ENCODE measurements at places on chromosomes 2 and 18. TPM values are rescaled to one million over a fixed set of nuclear protein-coding genes. Genes with fewer than 3 reads are reported as not detected.

DNA sequence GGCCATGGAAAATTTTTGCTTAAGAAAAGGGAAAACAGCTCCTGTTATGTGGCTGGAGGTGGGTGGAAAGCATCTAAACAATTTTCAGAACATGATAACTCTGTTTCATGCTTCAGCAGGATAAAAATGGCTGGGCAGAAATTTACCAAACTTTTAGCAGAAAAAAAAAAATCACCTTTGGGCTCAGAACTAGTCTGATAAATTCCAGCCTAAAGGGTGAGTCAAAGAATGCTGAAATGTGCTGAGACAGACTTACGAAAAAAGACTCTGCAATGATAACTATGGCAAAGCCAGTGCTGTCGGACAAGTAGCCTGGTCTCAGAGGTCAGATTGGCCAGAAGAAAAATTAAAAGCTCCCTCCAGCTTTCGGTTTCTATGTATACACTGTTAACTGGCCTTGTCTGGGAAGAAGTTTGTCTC is 123.6 kb downstream of the LRATD1 start:
- H3K27ac ChIP-seq: no peak overlapping the region
- no peak overlapping the region for H3K4me3 ChIP-seq
- no peak for DNase-seq

- no peak for DNase-seq
- H3K27ac ChIP-seq: no peak overlapping the region
- peaks cover 7% of the 10 kb centered on the region for H3K27me3 ChIP-seq
- no peak overlapping the region for H3K4me3 ChIP-seq
These were observed 88.5 kb downstream of the ARMC9 start for GRCh38 chr2:231286964-231287363.

DNA sequence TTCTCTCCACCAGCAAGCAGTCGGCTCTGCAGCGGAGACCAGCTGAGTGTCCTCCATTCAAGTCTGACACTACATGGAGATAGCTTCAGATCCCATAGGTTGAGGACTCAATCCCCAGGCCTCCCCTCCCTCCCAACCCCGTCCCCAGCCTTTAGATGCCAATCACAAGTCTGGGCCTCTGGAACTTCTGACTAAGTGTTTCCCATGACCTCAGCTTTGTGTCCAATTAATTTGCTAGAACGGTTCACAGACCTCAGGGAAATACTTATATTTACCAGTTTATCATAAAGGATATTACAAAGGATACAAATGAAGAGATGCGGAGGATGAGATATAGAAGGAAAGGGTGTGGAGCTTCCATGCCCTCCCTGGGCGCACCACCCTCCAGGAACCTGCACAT is 77.4 kb downstream of the MERTK start:
- no peaks in the 10 kb centered on the region for H3K36me3 ChIP-seq
- no peak overlapping the region for H3K27ac ChIP-seq
- H3K27me3 ChIP-seq: peaks cover 28% of the 10 kb centered on the region
- no peak overlapping the region for H3K4me3 ChIP-seq
- peaks cover 2% of the 10 kb centered on the region for H3K4me1 ChIP-seq

DNA sequence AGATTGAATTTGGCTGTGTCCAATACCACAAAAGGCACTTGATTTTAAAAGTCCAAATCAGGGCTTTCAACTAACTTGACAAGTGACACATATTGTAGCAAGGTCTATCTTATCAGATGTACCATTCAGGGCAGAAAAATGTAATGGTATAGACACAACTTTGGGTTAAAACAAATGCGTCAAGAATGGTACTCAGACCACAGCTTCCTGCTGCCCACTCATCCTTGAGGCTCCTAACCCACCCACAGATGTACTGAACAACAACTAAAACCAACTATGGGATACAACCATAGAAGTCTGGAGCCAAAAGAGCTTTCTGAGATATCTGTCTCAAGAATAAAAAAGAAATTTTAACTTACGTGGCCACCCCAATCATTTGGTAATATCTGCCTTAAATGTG is 105.2 kb downstream of the RBM43 start:
- no peaks in the 10 kb centered on the region for H3K4me1 ChIP-seq
- no peak overlapping the region for H3K27ac ChIP-seq
- no peaks in the 10 kb centered on the region for H3K36me3 ChIP-seq
- peaks cover 17% of the 10 kb centered on the region for H3K27me3 ChIP-seq

DNA sequence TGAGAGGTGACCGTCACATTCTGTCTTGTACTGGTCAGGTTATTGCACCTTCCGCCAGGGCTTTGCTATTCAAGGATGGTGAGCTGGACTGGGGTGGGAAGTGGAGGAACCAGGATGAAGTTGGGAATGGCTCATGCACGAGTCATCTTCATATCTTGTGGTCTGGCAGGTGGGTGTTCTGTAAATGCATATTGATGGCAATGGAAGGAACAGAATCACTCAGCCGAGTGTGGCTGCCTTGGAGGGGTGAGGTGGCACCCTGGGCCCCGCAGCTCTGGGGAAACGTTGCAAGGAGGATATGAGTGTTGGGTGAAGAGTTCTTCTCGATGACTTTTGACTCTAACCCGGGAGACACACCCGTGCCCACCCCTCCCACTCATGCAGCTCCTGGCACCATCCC is 1.2 kb downstream of the NEU2 start:
- no peaks in the 10 kb centered on the region for H3K27me3 ChIP-seq
- no peak for DNase-seq
- H3K36me3 ChIP-seq: no peaks in the 10 kb centered on the region
- H3K4me3 ChIP-seq: no peak overlapping the region
- peaks cover 3% of the 10 kb centered on the region for H3K4me1 ChIP-seq

- no peaks in the 10 kb centered on the region for H3K27me3 ChIP-seq
- H3K4me1 ChIP-seq: peaks cover 27% of the 10 kb centered on the region
- DNase-seq: no peak
- H3K4me3 ChIP-seq: no peak overlapping the region
- H3K36me3 ChIP-seq: no peaks in the 10 kb centered on the region
These were observed 9.3 kb downstream of the IL1R2 start for GRCh38 chr2:102000813-102001766.

DNA sequence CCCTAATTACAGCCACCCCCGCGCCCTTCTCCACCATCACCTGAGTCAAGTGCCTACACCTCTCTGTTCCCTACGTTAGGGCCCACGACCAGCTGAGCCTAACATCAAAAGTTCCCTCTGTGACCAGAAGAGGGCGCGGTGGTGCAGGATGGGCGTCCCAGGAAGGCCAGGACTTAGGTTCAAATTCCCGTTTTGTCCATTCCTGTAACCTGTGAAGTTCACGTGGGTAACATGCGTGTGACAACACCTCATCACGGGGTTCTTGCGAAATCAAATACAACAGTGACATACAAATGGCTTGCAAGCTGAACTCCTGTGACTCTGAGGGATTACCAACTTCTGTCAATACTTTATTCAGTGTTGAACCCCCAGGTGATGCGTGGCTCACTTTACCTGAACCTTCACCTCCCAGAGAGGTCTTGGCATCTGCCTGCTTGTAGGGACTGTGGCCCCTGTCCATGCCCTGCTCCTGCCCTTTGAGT is 207.9 kb downstream of the ARL4C start:
- peak overlapping the region; percentile 99 for H3K27ac ChIP-seq
- no peaks in the 10 kb centered on the region for H3K27me3 ChIP-seq
- peaks cover 71% of the 10 kb centered on the region for H3K4me1 ChIP-seq
- peaks cover 4% of the 10 kb centered on the region for H3K36me3 ChIP-seq
- peak; percentile 94 for DNase-seq
- peak overlapping the region; percentile 72 for H3K4me3 ChIP-seq

GRCh38 chr2:33051586-33052360 is 105.0 kb downstream of the LTBP1 start:
- H3K4me3 ChIP-seq: no peak overlapping the region
- peaks cover 6% of the 10 kb centered on the region for H3K27me3 ChIP-seq
- no peaks in the 10 kb centered on the region for H3K4me1 ChIP-seq
- H3K27ac ChIP-seq: no peak overlapping the region

GRCh38 chr2:69721022-69721421 is 20.9 kb upstream of the ANXA4 start:
- H3K27me3 ChIP-seq: peaks cover 3% of the 10 kb centered on the region
- no peaks in the 10 kb centered on the region for H3K36me3 ChIP-seq
- H3K4me1 ChIP-seq: peaks cover 10% of the 10 kb centered on the region
- no peak for DNase-seq
- no peak overlapping the region for H3K4me3 ChIP-seq

- H3K27me3 ChIP-seq: peaks cover 19% of the 10 kb centered on the region
- peaks cover 2% of the 10 kb centered on the region for H3K36me3 ChIP-seq
- H3K4me3 ChIP-seq: no peak overlapping the region
These were observed 141.4 kb downstream of the SPP2 start for GRCh38 chr2:234191819-234192407.

- no peak overlapping the region for H3K27ac ChIP-seq
- no peak for DNase-seq
- no peak overlapping the region for H3K4me3 ChIP-seq
- H3K4me1 ChIP-seq: no peaks in the 10 kb centered on the region
These were observed 152.4 kb downstream of the TDRD15 start for GRCh38 chr2:21276163-21276562.

- no peaks in the 10 kb centered on the region for H3K36me3 ChIP-seq
- H3K4me1 ChIP-seq: no peaks in the 10 kb centered on the region
- no peaks in the 10 kb centered on the region for H3K27me3 ChIP-seq
- no peak for DNase-seq
- H3K4me3 ChIP-seq: no peak overlapping the region
These were observed 448.7 kb upstream of the VRK2 start for GRCh38 chr2:57597940-57598339.

GRCh38 chr18:50558948-50559751 is 737 bp upstream of the MAPK4 start:
- H3K36me3 ChIP-seq: no peaks in the 10 kb centered on the region
- H3K4me3 ChIP-seq: peak overlapping the region; percentile 16
- H3K27ac ChIP-seq: no peak overlapping the region
- H3K27me3 ChIP-seq: peaks cover 60% of the 10 kb centered on the region
- H3K4me1 ChIP-seq: no peaks in the 10 kb centered on the region

GRCh38 chr2:8676191-8676920 is 5.5 kb upstream of the ID2 start:
- H3K36me3 ChIP-seq: peaks cover 7% of the 10 kb centered on the region
- H3K4me3 ChIP-seq: peak overlapping the region; percentile 64
- H3K4me1 ChIP-seq: peaks cover 30% of the 10 kb centered on the region
- H3K27ac ChIP-seq: no peak overlapping the region

FAM228A gene
- total RNA-seq: not detected

UGT1A5 gene
- not detected for total RNA-seq

PROC gene
- 0.12 TPM for total RNA-seq

All from activated CD4-positive, alpha-beta T cell treated with anti-CD3 and anti-CD28 coated beads, Interleukin-2, amount 10 ng/mL, durations not matched to agents 24 days and 14 days (primary cell).